Stimulated activated CD8-positive, alpha-beta memory T cell treated with anti-CD3 and anti-CD28 coated beads, Interleukin-4, amount 100 ng/mL, for 4 hours (primary cell): ENCODE measurements at places on chromosomes 12 and 14.
A peak's percentile ranks its signal among the peaks of the same experiment; 100 is the strongest.

GRCh38 chr14:36284971-36285595 lies 35.4 kb downstream of the MBIP start:
- no peak for DNase-seq

GRCh38 chr14:55609681-55610080 lies 29.7 kb downstream of the KTN1 start:
- DNase-seq = no peak

- no peak for DNase-seq
Observed at GRCh38 chr12:111193496-111193895, 175.4 kb downstream of the PHETA1 start.

DNA sequence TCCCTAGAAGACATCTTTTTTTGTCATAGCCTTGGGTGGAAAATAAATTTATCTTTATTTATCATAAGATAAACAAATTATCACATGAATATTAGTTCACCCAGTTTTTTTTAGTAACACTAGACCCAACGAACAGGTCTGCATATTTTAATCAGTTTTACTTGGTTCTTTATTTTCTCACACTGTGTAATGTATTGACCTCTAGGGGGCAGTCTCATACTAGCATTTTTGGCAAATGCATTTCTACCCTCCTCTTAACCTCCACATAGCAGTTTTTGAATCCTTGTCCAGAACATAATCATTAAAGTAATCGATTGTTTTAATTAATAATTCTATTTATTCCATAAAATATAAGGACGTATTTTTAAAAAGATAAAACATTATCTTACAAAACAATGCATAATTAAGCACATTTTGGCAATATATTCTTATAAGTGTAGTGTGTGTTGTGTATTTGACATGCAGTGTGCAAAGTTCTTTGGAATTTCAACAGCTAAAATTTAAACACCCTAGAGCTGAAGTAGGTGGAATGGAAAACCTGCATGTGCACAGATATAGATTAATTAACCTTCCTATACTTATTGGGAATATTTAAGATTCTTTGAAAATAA lies 31.6 kb upstream of the PTPRQ start:
- no peak for DNase-seq

GRCh38 chr12:128727461-128727860 lies 96.3 kb downstream of the SLC15A4 start:
- no peak for DNase-seq

DNA sequence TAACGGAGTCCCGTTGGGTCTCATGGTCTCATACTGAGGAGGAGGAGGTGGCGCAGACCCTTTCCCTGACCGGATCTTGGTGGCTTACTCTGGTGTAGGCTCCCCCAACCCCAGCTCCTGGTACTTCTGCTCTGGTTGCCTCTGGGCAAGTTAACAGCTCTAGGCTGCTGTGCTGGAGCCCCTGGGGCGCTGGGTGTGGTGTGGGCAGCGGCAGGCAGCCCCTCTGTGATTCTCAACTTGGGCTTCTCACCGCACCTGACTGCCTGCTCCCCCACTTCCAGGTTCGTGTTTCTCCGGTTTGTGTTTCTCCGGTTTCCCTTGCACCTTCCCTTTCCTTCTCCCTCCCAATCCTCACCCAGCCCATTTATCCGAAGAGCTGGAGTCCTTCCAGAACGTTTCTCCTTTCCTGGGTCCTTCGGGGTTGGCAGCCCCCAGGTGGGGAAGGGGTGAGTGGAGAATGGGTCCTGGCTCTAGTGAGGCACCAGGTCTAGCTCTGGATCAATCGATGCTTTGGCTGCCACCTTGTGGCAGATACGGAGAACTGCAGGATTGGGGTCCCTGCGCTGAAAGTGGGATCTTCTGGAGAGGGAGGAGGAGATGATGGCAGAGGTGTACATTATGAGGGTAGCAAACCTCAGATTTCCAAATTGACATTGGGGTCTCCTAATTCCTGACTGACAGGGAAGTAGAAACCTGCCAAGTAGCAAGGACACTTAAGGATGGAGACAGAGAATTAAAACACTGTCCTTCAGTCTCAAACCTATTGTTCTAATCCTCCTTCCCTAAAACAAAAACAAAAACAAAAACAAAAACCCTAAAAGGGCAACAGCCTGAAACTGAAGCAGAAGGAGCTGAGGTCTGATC lies 8.3 kb downstream of the CISTR start:
- DNase-seq = peak; percentile 27

- no peak for DNase-seq
Observed at GRCh38 chr12:103814436-103814835, 26.6 kb downstream of the NT5DC3 start.

DNA sequence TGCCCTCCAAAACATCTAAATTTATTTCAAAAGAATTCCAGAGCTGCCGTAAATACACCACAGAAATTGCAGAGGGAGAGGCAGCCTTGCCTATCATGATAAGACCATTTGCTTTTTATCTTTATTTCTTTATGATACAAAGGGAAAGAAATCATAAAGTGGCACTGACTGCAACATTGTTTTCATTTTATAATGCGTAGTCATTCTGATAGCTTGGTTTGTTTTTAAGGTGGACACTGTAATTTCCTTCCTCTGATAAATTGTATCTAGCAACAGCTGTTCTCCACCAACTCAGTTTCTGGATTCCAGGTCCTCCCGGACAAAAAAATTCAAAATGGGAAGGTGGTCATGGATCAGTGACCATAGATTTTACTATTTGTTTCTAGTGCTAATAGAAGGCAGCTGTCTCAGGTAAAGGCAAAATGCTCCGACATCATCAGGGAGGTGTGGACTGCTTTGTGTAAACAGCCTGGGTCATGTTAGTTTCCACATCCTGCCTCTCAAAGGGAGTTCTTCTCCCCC lies 623 bp upstream of the TSPAN8 start:
- no peak for DNase-seq

- DNase-seq = no peak
Observed at GRCh38 chr14:101791919-101792572, 30.5 kb downstream of the PPP2R5C start.

DNA sequence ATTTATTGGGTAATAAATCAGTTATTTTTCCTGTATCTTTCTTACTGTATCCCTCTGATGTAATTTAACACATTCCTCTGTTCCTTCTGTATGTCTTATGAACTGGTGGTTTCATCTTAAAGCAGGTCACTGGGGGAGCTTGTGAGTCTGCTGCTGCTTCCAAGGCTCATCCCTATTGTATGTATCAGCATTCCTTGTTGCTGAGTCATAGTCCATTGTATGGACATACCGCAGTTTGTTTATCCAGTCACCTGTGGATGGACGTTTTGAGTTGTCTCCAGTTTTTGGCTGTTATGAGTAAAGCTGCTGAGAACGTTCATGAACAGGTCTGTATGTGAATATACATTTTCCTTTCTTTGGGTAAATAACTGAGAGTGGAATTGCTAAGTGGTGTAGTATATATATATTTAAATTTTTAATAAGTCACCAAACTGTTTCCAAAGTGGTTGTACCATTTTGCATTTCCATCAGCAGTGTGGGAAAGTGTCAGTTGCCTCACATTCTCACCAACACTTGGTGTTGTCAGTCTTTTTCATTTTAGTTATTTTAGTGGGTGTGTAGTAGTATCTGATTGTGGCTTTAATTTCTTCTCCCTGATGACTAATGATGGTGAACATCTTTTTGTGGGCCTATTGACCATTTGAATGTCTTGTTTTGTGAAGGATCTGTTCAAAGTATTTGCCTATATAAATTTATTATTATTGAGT lies 82.7 kb downstream of the BEGAIN start:
- no peak for DNase-seq

GRCh38 chr12:79296133-79296532 lies 394.6 kb downstream of the PAWR start:
- DNase-seq = no peak

DNA sequence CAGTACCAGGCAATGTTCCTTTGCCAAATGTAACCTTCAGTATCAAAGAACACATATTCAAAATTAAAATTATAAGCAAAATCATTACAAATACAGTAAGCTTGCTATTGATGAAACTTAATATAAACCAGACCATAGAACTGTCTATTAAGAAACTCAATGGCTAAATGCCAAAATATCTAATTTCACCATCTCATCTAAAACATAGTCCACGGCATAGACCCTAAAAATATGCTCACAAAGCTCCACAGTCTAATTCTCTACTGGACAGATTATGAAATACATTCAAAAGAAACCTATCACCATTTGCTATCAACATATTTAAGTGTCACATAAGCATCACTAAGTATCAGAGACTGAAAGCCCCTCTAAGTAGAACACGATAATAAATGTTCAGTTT lies 25.2 kb downstream of the DUSP16 start:
- DNase-seq = no peak

DNA sequence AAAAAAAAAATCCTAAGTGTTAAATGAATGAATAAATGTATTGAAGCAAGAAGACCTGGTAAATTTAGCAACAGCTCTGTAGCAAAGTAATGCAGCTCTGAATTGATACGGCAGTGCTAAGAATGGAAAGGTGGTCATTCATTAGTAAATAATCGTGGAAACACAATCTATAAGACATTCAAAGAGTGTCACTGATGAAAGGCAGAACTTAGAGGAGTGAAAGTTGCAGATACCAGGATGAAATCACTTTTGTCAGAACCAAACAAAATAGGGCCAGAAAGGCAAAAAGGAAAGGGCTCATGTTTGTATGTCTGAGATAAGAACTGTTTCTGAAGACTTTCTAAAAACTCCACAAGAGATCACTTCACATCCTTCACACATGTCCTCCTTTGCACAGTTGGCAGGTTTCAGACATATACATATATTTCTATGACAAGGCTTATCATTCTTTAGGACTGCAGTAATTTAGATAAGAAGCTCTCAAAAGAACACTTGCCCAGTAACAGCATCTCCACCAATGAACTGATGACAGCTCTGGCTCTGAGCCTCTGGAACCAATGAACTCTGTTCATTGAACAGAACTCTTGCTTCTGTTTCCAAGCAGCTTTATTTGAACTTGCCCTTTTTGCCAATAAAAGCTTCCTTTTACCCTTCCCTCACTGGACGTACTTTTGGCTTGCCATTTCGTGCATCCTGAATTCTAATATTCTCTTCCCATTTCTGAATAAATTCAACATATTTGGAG lies 4.2 kb upstream of the LRR1 start:
- DNase-seq = no peak

DNA sequence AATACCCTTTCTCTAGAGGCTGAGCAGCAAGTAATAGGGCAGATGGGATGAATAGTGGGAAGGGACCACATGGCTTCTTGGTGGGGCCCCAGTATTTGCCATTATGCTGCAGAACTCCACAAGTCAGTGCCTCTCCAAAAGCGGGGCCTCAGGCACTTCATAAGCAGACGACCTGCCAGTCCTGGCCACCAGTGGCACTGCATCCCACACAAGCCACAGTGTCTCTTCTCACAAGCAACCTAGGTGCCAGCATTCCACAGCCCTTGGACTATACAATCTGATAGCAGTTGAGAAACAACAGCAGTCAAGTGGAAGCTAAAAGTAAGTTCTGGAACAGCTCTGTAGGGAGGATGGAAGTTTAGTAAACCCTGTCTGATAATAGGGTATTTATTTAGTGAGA lies 4.2 kb upstream of the SLC8A3 start:
- DNase-seq = no peak

DNA sequence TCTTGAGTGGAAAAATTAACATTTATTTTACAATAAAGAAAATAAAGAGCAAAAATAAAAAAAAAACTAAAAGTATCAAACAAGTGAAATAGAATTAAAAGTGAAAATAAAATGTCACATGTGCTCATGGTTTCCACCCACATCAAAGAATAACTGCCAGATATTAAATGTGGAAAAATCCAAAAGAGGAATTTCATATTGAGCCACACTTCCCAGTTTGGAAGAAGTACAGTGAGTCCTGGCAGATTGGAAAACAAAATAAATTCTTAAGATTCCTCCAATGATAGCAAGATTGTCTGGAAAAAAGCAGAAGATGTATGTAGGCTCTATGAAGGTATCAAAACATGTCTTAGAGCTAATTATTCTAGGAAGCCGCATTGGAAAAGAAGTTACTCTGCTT lies 1019.5 kb downstream of the SLC6A15 start:
- no peak for DNase-seq

DNA sequence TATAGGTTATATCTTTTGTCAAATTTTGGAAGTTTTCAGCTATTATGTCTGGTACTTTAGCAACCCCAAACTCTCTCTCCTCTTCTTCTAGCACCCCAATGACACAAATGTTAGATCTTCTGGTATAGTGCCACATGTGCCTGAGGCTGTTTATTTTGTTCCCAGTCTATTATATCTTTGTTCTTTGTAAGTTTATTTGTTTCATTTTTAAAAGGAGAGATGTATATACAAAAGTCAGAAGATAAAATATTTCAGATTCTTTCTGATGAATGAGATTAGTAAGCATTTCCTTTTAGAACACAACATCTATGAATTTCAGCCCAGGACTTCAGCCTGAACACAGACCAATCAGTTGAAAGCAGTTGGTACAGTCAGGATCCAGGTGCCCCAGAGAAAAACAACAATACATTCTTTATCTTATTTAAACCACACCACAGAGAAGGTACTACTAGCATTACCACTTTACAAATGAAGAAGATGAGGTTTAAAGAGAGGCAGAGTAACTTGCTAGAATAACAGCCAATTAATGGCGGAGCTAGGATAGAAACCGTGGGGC lies 114.1 kb upstream of the BTG1 start:
- no peak for DNase-seq

- DNase-seq = no peak
Observed at GRCh38 chr12:10361622-10362021, 28.2 kb downstream of the KLRK1 start.

DNA sequence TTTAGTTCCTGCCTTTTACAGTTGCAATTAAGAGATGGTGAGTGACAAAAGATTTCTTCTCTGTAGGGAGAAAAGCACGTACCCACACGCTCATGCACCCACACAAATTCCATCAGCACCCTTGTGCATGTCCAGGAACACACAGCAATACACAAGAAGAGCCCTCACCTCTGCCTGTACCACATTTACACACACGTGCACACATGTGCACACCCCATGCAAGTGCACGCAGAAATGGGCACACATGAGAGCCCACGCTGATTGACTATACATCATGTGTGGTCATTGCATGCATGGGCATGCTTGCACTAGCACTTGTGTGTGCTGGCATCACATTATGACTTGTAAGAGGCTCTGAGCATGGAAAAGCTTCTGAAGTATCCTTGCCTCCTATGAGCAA lies 70.5 kb downstream of the SERPINA3 start:
- no peak for DNase-seq

- DNase-seq = no peak
Observed at GRCh38 chr12:89691659-89692058, 17.0 kb downstream of the ATP2B1 start.

- DNase-seq = no peak
Observed at GRCh38 chr12:6638305-6638704, 2.5 kb upstream of the LPAR5 start.

- DNase-seq = no peak
Observed at GRCh38 chr12:58931518-58931917, 11.2 kb upstream of the LRIG3 start.

GRCh38 chr12:15044471-15044870 lies 71.6 kb downstream of the PDE6H start:
- no peak for DNase-seq

GRCh38 chr14:101068313-101069227 lies 165.0 kb upstream of the RTL1 start:
- no peak for DNase-seq

DNA sequence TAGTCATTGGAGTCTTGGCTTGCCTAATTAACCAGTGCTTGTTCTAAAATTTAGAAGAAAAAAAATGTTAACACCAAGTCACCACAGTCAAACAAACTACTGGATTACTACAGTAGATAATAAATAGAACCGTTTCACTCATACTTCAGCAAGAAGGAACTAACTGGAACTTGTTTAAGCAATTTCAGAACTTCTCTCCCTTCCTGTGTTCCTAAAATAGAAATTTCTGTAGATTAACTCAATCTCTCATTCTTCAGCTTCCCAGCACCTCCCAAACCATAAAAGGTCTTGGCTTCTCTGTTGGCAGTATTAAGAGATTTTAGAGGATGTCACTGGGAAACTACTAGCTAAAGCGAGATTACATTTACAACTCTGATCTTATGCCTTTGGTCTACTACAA lies 18.6 kb downstream of the GNS start:
- DNase-seq = no peak
